ENCODE measurements at places on chromosomes 4 and X.

- no peak for DNase-seq
These were observed 8.5 kb downstream of the LRPAP1 start for GRCh38 chr4:3523628-3524221.

GRCh38 chr4:110309675-110310074, 111.3 kb upstream of the ELOVL6 start:
- no peak for DNase-seq

DNA sequence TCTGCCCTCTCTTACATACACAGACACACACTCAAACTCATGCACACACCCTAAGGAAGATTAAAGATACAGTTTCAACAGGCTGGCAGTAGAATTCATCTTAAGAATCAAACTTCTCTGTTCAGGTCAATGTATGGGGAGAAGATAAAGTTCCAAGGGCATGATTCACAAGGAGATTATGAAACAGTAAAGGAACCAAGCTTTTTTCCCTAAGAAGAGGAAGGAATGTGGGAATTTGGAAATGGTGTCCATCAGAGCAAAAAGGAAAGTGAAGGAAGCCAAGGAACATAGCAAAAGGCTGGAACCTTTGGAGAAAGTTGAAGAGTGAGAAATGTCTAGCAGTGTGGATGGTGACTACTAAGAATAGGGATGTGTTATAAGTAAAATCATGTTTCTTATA, 191.0 kb upstream of the NPY2R start:
- no peak for DNase-seq

DNA sequence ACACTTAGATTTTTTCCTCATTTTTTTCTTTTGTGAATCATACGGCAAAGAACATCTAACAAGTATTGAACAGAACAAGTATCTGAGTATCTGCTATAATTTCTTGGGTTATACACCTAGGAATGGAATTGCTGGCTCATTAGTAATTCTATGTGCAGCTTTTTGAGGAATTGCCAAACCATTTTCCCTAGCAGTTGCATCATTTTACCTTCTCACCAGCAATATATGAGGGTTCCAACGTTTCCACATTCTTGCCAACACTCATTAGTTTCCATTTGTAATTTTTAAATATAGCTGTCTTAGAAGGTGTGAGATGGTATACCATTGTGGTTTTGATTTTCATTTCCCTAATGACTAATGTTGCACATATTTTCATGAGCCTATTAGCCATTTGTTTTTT, 41.1 kb upstream of the DCAF8L1 start:
- no peak for DNase-seq

GRCh38 chr4:59094505-59094904, 1984.3 kb upstream of the IGFBP7 start:
- DNase-seq: no peak

- no peak for DNase-seq
These were observed 52.0 kb downstream of the IRF2 start for GRCh38 chr4:184422378-184422777.

GRCh38 chr4:119589165-119589564, 39.4 kb downstream of the PDE5A start:
- no peak for DNase-seq

DNA sequence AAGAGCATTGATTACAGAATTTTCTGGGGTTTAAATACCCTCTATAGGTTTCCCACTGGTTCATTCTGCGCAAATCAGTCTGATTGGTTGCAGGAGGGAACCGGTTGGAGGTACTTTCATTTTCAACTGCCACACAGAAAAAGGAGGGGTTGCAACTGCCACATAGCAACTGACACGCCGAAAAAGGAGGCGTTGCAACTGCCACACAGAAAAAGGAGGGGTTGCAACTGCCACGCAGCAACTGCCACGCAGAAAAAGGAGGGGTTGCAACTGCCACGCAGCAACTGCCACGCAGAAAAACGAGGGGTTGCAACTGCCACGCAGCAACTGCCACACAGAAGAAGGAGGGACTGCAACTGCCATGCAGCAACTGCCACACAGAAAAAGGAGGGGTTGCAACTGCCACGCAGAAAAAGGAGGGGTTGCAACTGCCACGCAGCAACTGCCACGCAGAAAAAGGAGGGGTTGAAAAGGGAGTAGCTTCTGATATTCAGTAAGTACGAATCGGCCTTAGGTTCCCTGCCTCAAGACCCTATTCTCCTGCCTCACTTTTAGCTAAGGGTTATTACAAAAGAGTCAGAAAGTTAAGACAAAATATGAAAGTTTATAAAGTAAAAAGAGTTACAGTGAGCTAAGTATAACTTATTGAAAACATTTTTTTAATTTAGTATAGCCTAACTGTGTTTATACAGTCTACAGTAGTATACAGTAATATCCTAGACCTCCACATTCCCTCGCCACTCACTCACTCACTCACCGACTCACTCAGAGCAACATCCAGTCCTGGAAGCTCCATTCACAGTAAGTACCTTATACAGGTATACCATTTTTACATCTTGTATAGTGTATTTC, 431.8 kb downstream of the KCTD8 start:
- DNase-seq: no peak

DNA sequence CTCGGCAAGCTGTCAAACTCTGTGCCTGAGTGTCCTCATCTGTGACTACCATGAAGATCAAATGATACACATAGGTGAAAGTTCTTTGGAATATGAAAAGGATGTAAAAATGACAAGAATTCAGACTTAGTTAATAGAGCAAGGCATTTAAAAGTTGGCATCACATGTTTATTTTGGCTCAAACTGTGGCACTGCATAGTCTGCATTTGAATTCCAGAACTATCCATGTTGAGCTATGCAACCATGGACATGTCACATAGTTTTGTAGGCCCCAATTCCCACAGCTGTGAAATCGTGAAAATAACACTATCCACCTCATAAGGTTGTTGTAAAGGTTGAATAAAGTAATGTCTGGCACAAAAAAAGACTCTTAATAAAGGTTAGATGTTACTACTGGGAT, 33.9 kb downstream of the AFF2 start:
- DNase-seq: no peak

DNA sequence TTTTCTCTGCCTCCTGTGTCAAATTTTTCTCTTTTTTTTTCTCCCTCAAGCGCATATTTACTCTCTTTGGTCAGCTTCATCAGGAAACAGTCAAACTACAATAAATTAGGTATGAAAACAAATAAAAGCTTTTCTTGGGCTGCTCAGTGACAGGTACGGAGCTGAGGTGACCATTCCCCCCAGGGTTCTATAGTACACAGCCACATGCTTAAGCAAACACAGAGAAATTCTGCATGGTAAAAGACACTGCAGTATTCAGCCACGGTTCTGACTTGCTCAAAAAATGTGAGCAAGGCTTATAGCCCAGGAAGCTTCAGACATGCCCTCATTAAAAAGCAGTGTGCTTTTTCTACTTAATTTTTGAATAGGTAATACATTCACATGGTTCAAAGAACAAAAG, 138.5 kb downstream of the GRIA3 start:
- no peak for DNase-seq

DNA sequence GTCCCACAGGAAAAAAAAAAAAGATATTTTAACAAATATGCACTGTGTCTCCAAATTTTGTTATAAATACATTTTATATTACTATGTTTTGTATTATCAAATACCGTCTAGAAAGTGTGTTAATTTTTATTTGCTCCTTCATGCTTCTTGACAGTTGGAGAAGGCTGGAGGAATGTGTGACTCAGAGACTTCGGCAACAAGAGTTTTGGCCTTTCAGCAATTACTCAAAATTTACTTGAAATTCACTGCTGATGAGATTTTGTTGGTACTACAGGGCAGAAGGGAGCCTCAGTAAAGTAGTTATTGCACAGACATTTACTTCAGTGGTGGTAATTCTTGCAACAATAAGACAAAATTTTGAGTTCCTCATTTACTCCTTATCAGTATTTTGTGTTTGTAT, 2164.0 kb downstream of the PCDH7 start:
- no peak for DNase-seq

DNA sequence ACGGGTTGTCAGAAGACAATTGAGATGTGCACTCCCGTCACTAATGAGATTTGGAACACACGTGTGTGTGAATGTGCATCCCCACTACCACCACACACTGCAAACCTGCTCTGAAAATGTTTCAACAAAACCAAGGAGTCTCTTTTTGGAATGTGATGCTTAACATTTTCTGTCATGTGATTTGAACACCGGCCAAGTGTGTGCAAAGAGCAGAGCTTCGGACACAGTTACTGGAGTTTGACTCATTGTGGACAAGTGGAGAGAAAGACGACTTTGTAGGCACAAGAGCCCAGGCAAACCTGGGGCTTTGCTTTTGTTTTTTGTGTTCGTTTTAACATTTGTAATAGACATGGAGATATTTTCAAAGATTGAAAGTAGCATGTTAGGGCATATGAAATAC, 49.2 kb downstream of the CCKAR start:
- DNase-seq: no peak

DNA sequence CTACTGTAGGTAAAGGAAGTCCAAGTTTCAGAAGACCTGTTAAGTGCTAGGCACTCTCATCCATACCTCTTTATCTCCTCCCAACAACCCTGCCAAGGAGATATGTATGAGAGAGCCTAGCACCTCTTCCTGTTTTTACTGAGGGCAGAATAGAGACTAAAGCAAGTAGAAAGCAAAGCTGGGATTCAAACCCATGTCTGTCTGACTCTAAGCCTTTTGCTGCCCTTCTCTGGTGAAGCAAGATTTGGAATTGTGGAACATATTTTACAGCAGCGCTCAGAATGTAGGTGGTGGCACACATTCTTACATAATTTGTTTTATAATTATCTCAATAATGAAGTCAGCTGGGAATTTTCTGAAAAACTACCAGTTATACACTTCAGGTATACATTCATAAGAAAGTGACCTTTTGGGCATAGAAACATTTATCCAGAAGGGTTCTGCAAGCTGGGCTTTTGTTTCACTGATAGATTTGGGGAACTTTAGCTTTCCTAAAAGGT, 41.7 kb downstream of the SEPTIN11 start:
- DNase-seq: no peak

DNA sequence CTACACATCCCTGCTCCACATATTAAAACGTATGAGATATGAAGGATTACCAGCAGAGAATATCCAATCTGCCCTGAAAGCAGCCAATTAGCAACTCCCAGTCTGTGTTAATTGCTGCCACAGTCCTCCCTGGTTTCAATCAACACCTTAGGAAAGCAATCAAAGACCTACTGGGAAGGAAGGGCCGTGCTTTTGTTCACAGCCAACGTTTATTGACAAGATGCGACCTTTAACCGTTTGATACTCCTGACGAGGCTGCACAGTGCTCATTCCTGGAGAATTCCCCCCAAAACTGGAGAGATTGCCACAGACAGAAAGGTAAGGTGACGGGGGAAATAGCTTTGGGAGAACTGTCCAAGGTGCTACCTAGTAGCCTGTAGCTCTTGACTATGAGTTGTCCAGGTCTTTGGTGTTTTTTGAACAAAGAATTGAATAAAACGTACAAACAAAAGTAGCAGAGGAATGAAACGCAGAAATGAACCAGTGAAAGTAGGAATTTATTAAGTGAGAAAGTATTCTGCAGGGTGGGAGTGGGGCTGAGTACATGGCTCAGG, 596.5 kb downstream of the NLGN4X start:
- no peak for DNase-seq

DNA sequence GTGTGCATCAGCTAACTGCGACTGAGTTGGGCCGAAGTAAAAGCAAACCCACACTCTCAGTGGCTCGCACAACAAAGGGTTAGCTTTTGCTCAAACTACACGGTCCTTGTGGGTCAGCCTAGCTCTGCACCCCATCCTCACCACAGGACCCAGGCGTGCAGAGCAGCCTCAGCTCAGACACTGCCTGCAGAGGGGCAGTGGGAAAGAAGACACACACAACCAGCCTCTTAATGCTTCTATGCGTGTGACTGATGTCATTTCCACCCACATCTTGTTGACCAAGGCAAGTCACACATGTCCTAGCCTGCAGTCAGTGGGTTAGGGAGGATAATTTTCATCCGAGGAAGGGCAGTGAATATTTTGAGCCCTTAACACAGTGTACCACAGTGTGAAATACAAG, 40.5 kb downstream of the HMGB2 start:
- DNase-seq: no peak

- no peak for DNase-seq
These were observed 8.7 kb downstream of the MSX1 start for GRCh38 chr4:4868040-4868757.

- no peak for DNase-seq
These were observed 19.5 kb downstream of the TMEM144 start for GRCh38 chr4:158229768-158230167.

- DNase-seq: no peak
These were observed 42.1 kb upstream of the KLHL34 start for GRCh38 chrX:21700275-21700674.

- DNase-seq: no peak
These were observed 2518.5 kb downstream of the ARAP2 start for GRCh38 chr4:33725861-33726260.

DNA sequence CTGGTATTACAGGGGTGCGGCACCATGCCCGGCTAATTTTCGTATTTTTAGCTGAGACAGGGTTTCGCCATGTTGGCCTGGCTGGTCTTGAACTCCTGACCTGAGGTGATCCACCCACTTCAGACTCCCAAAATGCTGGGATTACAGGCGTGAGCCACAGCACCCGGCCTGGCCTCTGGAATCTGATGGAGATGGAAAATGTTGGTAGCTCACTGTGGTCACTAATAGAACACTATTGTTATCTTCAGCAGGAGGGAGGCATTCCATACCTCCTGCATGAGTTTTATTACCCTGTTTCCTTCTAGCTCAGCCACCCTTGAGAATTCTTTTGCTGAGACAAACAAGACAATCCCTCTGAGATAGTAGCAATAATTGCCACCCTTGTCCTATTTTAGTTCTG, 105.0 kb downstream of the SHROOM3 start:
- DNase-seq: no peak

DNA sequence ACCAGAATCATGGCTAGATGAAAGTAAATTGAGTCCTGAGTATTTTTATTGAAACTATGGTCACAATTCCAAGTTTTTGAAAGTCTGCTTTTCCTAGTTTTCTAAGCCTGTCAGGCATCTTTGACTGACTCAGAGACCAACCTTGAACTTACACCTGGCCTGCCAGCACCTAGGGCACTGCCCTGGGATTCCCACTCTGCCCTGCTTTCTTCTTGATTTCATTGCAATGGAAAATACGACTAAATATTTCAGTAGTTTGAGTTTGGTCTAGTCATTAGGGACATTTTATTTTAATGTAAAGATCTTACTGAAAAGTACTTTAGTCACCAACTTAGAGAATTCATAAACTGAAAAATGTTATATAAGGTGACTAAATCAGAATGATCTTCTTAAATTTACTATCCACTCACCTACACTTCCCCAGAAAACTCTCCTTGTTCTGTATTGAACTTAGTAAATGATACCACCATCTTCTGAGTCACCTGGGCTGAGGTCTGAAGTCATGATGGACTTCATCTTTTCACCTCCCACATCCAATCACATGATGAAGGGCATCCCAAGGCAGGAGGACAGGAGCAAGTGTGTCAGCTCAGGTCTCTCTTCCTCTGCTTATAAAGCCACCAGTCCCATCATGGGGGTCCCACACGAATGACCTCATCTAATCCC, 11.6 kb upstream of the PYURF start:
- DNase-seq: no peak

- DNase-seq: no peak
These were observed 39.1 kb downstream of the SUPT20HL1 start for GRCh38 chrX:24399550-24399949.

GRCh38 chr4:73705721-73706120, 34.6 kb upstream of the CXCL8 start:
- no peak for DNase-seq
